ENCODE measurements at places on chromosomes 6 and 20.

DNA sequence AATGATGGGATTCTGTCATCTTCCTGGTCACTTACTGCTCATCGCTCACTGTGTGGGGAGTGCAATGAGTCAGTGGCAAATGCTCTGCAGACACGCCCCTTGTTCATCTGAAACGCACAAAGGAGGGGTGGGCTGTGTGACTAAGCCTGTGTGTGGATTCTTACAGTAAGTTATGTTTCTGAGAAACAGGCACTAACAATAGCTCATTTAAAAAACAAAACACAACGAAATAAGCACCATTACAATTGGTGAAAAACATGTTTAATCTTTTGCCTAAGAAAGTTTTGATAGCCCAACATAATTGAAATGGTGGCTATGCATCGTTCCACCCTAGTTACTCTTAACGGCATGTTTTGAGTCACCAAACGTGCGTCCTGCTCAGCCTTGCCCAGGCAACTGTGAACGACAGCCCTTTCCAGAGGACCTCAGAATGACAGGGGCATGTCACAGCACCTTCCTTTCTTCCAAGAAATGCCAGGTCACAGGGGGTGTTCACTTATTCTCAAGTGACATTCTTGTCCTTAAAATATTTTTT is 118.4 kb upstream of the SGK1 start:
- DNase-seq = no peak
- no peaks in the 10 kb centered on the region for H3K36me3 ChIP-seq
- peaks cover 6% of the 10 kb centered on the region for H3K4me1 ChIP-seq
- H3K27ac ChIP-seq = peak overlapping the region; percentile 40
- H3K27me3 ChIP-seq = no peaks in the 10 kb centered on the region

DNA sequence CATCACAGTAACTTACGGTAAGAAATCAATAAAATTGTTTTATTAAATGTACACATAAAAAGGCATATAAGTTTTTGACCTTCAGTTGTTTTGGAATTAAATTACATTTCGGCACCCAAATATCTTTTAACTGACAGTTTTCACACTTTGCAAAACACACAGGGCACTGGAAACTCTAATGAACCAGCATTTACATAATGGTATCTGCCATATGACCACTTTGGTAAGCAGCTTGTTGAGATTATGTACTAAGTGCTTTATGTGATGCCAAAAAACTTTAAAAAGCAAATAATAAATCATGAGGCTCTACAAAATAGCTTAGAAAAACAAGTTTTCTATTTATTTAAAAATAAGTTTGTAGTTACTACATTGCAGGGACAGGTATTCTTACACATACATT is 68.2 kb downstream of the IRAK1BP1 start:
- H3K4me1 ChIP-seq = no peaks in the 10 kb centered on the region

GRCh38 chr20:59120491-59120890 is 43.1 kb upstream of the ZNF831 start:
- no peaks in the 10 kb centered on the region for H3K36me3 ChIP-seq
- DNase-seq = no peak
- H3K27me3 ChIP-seq = no peaks in the 10 kb centered on the region
- H3K4me3 ChIP-seq = no peak overlapping the region
- H3K4me1 ChIP-seq = no peaks in the 10 kb centered on the region

- peaks cover 25% of the 10 kb centered on the region for H3K27me3 ChIP-seq
- H3K4me3 ChIP-seq = no peak overlapping the region
- no peaks in the 10 kb centered on the region for H3K36me3 ChIP-seq
- H3K27ac ChIP-seq = no peak overlapping the region
- no peaks in the 10 kb centered on the region for H3K4me1 ChIP-seq
Measured at GRCh38 chr6:50842861-50843384, 24.3 kb downstream of the TFAP2B start.

GRCh38 chr6:151443911-151444621 is 7.9 kb downstream of the RMND1 start:
- no peaks in the 10 kb centered on the region for H3K27me3 ChIP-seq
- no peak for DNase-seq
- H3K4me3 ChIP-seq = no peak overlapping the region
- H3K4me1 ChIP-seq = peaks cover 24% of the 10 kb centered on the region
- H3K27ac ChIP-seq = no peak overlapping the region

Data from pancreas (tissue), 10 donors.